Sigmoid colon (tissue), 7 donors: ENCODE measurements at places on chromosomes 1 and 21. TPM values are rescaled to one million over a fixed set of nuclear protein-coding genes. Genes with fewer than 3 reads are reported as not detected.

Gene ADGRL2
- polyA plus RNA-seq = 2.3 TPM

Gene UCK2
- 33.0 TPM for polyA plus RNA-seq

DNA sequence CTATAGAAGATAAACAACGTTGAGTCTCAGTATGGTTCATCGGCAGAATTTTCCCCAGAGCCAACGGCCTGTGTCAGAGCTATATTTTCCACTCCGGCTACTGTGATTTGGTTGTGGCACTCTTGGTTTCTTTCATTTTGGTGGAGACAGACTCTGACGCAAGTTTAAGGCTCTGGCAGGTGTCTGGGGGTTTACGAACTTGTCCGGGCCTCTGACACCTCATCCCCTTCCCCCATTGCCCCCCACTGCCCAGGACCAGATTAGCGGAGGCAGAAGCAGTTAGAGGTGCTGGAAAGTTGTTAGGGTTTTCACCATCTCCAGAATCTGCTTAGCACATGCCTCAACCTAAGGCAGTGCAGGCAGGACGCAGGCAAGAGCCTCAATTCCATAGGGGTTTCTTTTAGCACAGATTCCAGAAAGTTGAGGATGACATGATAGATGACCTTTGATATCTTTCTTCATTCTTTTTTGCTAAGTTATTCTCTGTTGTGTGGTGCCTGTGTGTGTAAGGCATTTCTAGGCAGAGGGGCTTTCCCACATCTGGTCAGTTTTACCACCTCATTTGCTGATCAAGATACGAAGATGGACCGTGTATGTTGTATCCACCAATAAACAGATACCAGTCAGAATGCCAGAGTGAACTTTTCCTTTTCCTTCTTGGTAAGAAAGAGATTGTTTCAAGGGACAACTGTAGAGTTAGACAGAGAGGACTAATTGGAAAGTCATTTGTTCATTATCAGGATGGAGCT, 18.4 kb upstream of the IL10 start:
- no peak overlapping the region for H3K4me3 ChIP-seq
- H3K36me3 ChIP-seq = no peaks in the 10 kb centered on the region
- DNase-seq = no peak
- H3K4me1 ChIP-seq = no peaks in the 10 kb centered on the region
- no peaks in the 10 kb centered on the region for H3K27me3 ChIP-seq

GRCh38 chr1:163265547-163265946, 56.2 kb upstream of the NUF2 start:
- H3K27me3 ChIP-seq = no peaks in the 10 kb centered on the region
- no peak overlapping the region for H3K4me3 ChIP-seq
- H3K27ac ChIP-seq = no peak overlapping the region
